ENCODE measurements at places on chromosomes 6 and 20.

GRCh38 chr6:149314325-149314905, 3.1 kb upstream of the TAB2 start:
- DNase-seq, result no peak

DNA sequence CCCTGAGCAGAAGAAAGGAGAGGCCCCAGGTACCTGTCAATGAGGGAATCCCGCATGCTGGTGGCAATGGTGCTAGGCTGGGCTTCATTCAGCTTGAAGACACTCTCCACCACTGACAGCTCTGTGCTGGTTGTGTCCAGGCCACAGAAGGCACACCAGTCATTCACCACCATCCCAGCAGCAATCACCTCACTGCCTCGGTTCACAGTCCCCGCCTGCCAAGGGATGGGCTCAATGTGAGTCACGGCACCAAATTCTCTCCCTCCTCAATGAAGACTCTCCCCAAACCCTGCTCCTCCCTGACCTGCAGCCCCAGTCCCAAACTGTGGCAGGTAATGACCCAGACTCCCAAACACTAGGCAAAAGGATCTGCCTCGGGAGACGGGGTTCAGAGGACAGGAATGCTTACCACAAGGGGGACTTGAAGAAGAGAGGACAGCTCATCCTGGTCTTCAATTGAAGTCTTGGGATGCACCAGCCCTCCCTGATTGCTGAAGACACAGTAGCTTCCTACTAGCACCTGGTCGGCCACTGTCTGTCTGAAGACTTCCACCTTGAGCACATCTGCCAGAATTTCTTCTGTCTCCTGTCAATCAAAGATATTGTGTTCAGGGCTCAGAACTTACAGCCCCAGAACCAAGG, 1.7 kb upstream of the MMP24OS start:
- DNase-seq, result peak; percentile 41

- no peak for DNase-seq
These were observed 504 bp downstream of the B4GALT5 start for GRCh38 chr20:49712996-49713752.

DNA sequence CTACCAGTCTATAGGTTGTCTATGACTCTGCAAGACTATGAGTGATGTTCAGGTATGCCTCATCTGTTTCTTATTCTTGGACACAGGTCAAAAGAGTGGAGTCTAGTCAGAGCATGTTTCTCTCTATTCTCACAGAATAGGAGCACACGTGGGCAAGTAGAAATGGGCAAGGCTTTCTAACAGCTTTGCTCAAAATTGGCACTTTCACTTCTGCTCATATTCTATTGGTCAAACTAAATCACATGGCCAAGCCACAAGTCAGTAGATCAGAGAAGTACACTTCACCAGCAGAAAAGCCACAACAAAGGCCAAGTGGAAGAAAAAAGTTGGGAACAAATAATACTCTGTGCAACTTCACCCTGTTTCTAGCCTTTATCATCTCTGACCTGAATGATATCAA, 354.5 kb upstream of the SYNCRIP start:
- DNase-seq, result no peak

DNA sequence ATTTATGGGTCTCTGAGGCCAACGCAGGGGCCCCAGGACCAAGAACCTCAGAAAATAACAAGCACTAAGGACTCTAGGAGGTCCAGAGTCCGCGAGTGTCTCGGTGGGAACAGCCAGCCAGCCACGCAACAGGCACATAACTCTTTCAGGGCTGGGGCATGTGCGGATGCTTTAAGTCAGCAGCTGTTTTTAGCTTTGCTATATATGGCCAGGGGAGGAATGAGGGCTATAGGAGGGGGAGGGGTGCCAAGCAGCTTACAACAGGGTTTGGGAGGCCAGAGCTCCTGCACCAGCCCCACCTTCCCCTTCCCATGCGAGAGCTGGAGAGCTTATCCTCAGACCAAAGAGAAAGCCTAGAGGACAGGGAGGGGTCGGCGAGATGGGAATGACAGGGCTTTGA, 6.2 kb downstream of the JPH2 start:
- no peak for DNase-seq

All from keratinocyte (primary cell).